Chondrocyte (in vitro differentiated cells): ENCODE measurements at places on chromosomes 3 and 15.

DNA sequence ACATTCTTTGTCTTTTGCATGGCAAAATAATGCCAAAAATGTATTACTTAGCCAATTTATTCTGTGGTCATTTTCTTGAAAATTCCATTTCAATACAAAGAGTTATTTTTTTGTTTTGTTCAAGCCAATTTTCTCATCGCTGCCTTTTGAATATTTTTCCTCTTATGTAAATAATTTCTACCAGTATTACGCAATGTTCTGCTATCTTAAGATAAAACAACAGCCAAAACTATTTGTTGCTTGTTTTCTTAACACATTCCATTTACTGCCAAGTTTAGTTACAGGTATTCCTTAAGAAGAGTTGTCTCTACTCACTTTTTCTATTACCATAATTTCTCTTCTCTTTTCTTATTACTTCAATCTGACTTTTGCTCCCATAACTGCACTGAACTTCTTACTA lies 163.1 kb downstream of the ROBO1 start:
- no peak for DNase-seq

DNA sequence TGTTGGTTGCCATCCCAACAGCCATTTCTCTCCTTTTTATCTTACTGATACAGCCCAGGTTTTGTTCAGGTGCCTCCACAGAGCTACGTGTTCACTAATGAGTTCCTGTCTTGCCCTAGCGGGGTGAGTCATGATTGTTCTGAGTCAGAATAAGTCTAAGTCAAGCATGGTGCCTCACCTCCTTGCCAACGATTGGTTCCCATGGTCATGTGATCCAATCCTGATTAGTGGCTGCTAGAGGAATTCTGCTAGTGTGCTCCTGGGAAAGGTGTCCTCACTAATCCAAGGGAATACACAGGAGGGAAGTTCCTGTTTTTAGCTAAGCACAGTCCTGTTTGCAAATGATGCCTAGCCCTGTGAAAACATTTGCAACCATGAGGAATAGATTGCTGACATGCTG lies 99.8 kb downstream of the NSUN3 start:
- no peak for DNase-seq

GRCh38 chr15:26580943-26581342 lies 191.9 kb downstream of the GABRB3 start:
- no peak for DNase-seq

DNA sequence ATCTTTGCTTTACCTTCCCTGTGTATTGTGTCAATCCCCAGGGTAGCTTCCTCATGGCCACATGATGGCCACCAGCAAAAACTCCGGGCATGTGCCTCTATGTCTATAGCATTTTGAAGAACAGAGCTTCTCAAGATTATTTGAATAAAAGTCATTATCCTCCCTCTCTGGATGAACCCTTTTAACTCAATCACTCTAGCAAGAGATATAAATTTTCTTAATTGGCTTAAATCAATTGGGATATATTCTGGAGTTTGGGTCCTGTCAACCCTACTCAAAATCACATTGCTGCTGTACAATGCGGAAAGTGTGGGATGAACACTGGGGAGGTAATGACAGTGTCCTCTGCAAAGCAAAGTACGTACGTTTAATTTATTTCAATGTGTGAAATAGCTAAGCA lies 370.6 kb upstream of the LRRC3B start:
- DNase-seq = no peak

DNA sequence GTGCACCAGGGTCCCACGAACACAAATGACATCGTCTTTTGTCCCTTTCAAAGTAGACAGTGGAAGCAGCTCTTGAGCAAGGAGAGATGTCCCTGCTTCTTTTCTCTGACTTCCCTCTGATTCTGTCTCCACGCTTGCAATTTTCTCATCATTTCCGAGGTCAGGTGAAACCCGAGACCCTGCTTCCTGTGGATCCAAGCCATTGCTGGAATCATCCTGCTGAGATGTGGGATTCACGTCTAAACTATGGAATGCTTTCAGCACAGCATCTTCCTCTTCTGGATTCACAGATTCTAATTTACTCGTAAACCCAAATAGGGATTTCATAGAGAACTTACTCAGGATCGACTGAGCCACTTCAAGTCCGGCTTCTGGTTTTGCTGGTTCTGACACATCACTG lies 127.1 kb downstream of the FMN1 start:
- DNase-seq = no peak

GRCh38 chr3:188937389-188937788 lies 234.4 kb upstream of the TPRG1 start:
- no peak for DNase-seq

DNA sequence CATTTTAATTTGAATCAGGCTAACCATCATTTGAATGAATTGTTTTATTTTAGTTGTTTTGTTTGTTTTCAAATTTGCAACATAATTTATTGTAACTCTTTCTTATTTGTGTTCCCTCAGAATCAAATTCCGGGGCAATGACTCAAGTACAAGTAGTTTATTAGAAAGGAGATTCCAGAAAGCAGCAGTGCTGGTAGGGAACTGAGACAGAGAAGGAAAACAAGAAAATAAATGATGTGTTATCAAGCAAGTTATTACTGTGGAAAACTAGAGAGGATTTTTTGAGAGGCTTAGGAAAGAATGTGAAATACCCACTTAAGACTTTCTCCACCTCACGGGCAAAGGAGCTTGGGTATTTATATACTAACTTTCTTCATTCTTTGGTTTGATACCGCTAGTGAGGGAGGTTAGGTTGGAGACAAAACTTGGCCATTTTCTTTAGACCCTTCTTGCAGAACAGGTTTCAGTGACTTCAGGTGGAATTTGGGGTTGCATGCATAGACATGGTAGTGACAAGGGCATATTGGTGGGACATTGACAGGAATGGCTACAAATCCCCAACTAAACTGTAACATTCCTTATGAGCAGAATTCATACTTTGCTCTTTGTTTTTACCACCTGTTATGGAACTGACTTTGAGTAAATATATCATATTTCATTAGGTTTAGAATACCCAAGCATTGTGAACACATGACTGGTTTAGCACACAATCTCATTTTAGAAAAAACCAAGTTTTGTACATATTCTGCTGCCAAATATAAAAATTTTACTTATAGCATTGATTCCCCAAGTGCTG lies 254.3 kb downstream of the ZBBX start:
- DNase-seq = no peak

GRCh38 chr3:71211083-71211482 lies 372.4 kb downstream of the FOXP1 start:
- DNase-seq = no peak
